ENCODE measurements at places on chromosomes 2 and 18. TPM values are rescaled to one million over a fixed set of nuclear protein-coding genes. Genes with fewer than 3 reads are reported as not detected.

FAM228B gene
- total RNA-seq: 5.2 TPM

DLX1 gene
- 0.29 TPM for total RNA-seq

PIKFYVE gene
- 39.1 TPM for total RNA-seq

SATB2 gene
- total RNA-seq: 1.3 TPM

ATP8B1 gene
- total RNA-seq: 80.7 TPM

RAB31 gene
- 33.6 TPM for total RNA-seq

Measured in vein endothelial cell (primary cell).